ENCODE measurements at places on chromosomes 1 and 21.

GRCh38 chr1:44587796-44588460, 86.4 kb downstream of the TMEM53 start:
- DNase-seq: peak; percentile 3

GRCh38 chr1:116942344-116942743, 32.6 kb downstream of the PTGFRN start:
- DNase-seq: no peak

- no peak for DNase-seq
Measured at GRCh38 chr1:96409689-96410088, 311.9 kb upstream of the PTBP2 start.

GRCh38 chr1:37677143-37677439, 15.2 kb upstream of the CDCA8 start:
- DNase-seq: no peak

DNA sequence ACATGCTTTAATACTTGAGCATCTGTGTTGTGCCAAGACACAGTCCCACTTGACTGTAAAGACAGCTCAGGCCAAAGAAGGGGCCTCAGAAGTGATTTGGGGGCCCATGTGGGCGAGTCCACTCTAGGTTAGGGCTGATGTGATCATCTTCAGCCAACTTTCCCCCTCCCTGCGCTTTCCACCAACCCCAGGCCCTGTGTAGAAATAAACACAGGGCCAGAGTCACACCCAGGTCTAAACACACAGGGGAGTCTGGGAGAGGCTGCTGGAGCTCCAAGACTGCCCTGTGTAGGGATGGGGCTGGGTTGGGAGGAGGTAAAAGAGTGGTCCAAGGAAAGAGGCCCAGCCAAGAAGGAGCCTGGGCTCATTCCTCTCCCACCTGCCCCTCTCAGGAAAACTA, 2.5 kb upstream of the WNT2B start:
- DNase-seq: no peak

DNA sequence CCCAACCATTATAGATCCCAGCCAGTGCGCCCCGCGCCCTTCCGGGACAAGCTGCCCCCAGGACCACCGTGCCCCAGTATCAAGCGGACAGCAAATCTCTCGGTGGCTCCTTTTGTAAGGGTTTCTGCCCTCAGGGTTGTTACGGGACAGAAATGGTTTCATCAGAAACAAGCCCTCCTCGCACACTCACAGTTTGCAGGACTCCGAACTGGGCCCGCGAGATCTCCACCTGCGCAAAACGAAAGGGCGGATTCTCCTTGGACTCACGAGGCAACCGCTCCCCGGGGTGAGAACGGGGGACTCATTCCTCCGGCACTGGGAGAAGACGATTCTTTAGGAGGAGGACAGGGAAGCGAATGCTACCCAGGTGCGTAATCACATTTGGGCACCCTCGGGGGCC, 51.1 kb upstream of the H6PD start:
- no peak for DNase-seq

DNA sequence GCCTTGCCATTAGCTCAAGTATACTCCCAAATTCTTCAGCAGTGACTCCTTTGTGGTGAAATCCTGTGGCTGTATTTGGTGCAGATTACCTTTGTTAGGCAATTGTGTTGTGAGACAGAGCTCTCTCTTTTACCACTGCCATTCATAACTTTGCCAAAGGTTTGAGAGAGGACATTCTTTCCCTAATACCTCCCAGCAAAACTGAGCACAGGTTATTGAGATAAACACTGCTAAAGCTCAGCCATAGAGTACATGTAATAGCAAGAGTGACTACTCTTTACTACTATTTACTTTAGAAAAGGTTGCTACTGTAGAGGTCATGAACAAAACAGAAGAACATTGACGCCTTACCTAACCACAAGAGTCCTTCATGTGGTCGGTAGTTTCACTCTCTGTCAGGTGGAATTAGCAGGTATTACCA, 514.0 kb upstream of the ADAMTS5 start:
- DNase-seq: no peak

- no peak for DNase-seq
Measured at GRCh38 chr1:236108027-236108648, 34.2 kb upstream of the GPR137B start.

DNA sequence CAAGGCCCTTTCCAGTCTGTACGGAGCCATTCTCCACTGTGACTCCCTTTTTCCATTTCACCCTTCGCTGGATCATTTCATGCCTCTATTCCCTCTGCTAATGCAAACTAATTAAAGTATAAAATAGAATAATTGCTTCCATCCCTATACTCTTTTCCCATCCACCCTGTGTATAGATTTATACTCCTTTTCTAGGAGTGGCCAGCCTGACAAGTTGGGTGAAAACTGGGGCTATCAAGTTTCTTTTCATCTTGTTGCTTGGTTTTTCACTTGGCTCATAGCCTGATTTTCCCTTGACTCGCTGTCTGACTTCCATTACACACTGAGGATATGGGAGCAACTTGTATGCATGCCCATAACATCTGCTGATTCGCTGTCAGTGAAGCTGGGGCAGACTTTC, 107.0 kb downstream of the PLXNA2 start:
- DNase-seq: no peak

GRCh38 chr1:217095050-217095622, 371.9 kb upstream of the ESRRG start:
- no peak for DNase-seq

- DNase-seq: no peak
Measured at GRCh38 chr1:112527266-112528010, 18.7 kb downstream of the WNT2B start.

GRCh38 chr1:201088395-201088794, 23.8 kb downstream of the CACNA1S start:
- no peak for DNase-seq

GRCh38 chr1:187053876-187054275, 225.1 kb downstream of the PLA2G4A start:
- DNase-seq: no peak

GRCh38 chr21:42777064-42777756, 102.1 kb downstream of the WDR4 start:
- DNase-seq: no peak

- DNase-seq: no peak
Measured at GRCh38 chr1:202160377-202160940, at the start of gene PTPN7. Gene PTPN7 (minus strand): TSS chr1:202160602. CDS start chr1:202159402, 1,200 bp downstream.

DNA sequence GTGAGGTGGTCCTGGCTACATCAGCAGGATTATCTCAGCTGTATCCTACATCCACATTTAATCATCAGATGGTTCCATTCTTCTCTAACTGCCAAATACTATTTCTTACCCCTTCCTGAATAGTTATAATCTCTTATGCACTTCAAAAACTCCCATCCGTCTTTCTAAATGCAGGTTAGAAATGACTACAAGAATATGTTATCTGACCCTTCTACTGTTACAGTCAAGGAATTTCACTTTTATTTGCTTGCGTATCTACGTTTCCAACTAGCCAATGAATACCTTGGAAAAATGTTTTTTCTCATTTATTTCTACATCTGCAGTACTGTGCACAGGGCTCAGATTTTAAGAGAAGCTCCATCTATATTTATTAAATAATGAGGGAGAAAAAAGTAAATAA, 709.9 kb downstream of the KCNT2 start:
- no peak for DNase-seq

DNA sequence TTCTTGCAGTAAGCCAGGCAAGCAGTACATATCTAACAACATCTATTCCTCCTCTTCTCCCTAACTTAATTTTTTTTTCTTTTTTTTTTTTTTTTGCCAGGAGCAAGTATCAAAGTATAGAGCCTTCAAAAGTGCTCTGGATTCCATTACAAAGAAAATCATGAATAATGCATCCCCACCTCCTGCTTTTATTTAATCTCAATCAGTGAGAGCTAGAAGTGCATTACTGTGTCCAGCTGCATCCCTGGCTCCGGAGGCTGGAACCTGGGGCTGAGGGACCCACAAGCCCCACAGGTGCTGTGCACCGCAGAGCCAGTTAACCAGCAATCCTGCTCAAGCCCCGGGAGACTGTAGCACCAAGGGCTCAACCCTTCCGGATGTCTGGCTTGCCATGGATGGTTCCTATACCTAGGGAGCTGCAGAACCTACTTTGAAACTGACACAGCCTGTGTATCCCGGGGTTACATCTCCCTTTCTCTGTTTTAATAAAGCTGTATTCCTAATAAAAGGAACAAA, 455.9 kb upstream of the RUNX1 start:
- DNase-seq: no peak

GRCh38 chr1:164562947-164563520, 4.0 kb downstream of the PBX1 start:
- no peak for DNase-seq

DNA sequence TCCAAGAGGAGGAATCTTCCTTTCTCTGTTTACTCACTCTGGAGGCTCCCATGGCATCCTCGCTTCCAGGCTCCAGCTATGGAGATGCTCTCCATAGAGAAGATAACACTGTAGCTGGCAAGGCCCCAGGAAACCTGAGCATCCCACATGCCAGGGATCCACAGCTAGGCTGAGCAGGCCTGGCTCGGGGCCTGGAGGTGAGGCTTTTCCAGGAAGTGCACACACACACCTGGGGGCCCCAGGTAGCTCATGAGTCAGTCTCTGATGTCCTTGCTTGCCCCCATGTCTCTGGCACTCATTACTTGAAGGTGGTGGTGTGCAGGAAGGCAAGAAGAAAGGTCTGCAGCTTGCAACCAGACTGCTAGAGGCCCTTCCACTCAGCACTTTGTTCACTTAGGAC, 5.5 kb upstream of the LCE5A start:
- no peak for DNase-seq

DNA sequence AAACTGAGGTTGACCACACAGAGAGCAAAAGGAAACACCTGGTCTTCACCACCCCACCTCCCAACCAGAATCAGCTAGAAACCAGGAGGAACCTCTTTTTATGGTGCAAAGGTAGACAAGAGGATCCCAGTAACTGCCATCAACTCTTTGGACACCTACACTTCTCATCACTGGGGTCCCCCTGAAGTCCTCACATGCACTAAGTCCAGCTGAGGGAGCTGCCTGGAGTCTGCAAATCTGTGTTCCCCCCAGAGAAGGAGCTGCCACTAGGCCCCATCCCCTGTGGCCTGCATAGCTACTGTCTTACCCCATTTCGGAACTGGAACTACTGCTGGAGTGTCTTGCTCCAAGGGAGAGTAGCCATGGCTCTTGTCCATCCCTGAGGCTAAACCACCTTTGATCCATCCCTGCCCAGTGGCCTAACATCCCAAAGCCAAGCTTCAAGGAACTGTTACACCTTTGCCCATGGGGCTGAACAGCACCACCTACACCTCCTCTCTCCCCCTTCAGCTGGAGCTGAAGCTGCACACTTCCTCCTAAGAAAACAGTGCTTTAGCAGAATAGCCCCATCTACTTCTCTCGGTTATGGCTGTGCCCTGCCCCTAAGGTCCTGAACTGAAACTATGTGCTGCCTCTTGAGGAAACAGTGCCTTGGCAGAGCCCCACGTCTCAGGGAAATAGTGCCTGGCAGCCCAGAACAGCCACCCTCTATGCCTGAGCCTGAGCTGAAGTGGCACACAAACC, 85.4 kb upstream of the CD53 start:
- no peak for DNase-seq

GRCh38 chr1:101006553-101006952, 19.0 kb downstream of the DPH5 start:
- DNase-seq: no peak

DNA sequence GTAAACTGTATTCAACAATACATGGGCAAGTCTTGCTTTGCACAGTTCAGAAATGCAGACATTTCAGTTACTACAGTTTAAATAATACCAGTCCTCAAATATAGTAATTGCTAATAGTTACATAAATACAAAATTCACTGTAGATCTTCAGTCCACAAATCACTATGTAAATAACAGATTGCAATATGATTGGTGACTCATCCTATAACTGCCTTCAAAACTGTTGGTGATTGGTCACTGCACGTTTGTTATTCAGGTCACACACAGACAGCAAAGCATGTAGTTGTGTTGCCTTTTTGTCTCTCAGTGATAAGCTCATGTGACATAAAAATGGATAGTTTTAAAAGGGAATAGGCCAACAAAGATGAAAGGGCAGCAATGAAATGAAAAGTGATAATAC, 186.5 kb upstream of the CTTNBP2NL start:
- DNase-seq: no peak

DNA sequence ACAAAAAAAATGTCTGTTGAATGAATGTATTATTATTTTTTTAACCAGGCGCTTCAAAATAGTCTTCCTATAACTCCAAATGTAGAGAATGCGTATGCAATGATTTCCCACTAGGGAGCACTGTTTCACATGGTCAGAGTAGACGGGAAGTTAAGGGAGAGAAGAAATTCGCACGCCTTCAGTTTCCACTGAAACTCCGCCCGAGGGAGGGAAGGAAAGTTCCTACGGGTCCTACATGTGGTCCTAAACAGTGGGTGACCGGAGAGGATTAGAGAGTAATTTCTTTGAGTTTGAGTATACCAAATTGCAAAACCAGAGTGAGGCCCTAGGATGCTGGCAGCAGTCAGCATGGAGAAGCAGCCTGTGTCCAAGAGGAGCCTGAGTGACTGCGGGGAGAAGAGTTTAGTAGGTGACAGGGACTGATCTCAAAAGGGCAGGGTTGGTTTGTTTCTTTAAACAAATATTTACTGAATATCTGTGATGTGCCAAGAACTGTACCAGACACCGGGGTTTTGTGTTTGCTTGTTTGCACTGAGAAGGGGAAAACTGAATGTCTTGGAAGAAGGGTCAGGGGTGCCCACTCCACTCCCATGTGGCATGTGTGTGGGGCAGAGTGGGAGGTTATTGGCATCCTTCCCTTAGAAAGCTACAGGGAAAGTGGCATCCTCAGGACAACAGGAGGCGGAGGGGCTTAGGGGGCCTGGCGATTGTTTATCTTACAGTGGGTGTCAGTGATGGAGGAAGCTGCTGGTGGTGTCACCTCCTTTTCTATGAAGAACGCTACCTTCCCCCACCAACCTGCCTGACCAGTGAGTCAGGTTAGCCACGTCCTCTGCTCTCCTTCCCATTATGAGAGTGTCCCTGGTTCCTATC, 22.8 kb downstream of the RNU5D-1 start:
- no peak for DNase-seq

DNA sequence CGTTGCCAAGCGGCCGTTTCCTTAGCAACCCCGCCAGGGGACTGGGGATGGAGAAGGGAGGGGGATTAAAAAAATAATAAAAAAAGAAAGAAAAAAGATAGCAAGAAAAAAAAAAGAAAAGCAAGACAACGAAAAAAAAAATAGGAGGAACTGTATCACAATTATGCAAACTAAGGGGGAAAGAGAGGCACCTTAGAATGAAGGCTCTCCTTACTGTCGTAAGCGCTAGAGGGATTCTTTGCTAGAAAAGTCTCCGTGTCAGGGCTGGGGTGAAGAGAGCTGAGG, 625 bp upstream of the NEGR1 start:
- DNase-seq: no peak

GRCh38 chr1:115373305-115373704, 35.3 kb upstream of the NGF start:
- DNase-seq: no peak

GRCh38 chr1:211627259-211627658, 48.2 kb downstream of the NEK2 start:
- no peak for DNase-seq

DNA sequence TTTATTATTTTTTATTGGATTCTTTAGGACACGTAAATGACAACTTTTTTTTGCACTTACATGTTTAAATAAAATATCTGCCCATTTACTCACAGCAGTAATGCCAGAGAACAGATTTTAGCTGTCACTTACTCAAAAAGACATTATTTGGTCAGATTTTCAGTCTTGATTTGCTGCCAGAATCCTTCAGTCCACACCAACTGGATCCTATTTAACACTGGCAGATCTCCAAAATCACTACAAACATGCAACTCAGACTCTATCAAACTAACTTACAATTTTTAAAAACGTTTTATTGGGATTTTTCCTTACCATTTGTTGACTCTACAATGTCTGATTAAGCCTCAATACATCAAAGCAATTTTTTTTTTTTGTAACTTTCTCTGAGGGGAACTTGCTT, 11.1 kb downstream of the ATP6V1G3 start:
- DNase-seq: no peak
